ENCODE measurements at places on chromosomes 7 and 10.

- DNase-seq, result peak; percentile 46
Measured at GRCh38 chr7:100158229-100159098, at the start of gene TRAPPC14. TSS of gene TRAPPC14 (minus strand) at chr7:100158723. CDS start at chr7:100158499, 224 bp downstream.

GRCh38 chr10:16520900-16521299 lies 779 bp downstream of the C1QL3 start:
- DNase-seq, result no peak

- peak; percentile 41 for DNase-seq
Measured at GRCh38 chr10:77111611-77112550, 525.7 kb downstream of the KCNMA1 start.

DNA sequence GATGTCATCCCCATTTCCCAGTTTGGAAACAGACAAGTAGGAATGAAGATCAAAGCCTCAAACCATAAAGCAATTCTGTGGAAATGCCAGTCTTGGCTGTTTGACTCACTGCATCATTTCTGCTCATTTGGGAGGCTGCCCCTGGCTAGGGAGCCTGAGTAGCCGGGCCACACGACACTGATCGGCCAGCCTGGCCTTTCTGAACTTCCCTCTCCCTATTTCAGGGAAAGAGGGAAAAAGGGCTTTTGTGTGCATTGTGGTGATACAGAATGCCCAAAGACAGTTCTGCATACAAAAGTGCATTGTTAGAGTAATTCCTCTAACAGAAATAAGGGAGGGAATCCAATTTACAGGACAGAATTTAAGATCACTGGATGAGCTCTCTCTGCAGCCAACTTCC lies 41.7 kb upstream of the OPALIN start:
- no peak for DNase-seq

DNA sequence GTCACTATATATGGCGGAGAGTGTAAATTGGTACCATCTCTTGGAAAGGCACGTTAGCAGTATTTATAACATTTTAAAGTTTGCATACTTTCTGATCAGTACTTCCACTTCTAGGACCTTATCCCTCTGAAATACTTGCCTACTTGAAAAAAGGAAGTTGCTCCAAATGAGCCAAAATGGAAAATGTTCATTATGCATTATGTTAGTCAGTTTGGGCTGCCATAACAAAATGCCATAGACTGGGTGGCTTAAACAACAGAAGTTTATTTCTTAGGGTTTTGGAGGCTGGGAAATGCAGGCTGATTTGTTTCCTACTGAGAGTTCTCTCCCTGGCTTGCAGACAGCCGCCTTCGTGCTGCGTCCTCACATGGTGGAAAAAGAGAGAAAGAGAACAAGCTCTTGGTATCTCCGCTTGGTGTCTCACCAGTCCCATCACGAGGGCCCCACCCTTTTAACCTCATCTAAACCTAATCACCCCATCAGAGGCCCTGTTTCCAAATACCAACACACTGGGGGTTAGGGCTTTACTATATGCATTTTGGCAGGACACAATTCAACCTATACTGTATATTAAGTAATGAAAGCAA lies 6.9 kb downstream of the SNX10 start:
- no peak for DNase-seq

DNA sequence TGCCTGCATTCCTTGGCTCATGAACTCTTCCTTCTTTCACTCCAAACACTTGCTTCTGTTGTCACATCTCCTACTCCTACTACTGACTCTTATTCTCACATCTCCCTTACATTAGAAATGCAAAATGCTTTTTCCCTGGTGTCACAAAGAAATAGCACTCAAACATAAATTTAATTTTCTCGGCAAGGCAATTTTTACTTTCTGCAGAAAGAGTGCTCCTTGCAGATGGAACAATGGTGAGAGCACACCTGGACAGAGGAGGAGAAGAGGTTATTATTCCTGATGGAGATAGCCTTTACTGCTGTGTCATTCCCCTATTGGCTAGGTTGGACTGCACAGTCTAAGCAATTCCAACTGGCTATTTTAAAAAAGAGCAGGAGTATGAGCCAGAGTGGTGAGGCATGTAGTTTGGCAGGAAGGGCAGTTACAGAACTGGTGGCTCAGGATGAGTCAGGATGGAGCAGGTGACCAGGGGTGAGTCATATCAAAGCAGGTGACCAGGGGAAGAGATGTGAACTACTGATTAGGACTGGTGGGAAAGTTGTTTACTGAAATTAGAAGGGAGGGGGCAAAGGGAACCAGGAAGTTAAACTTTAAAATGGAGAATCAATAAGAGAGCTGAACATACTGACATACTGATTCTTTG lies 52.9 kb downstream of the CYP2C9 start:
- no peak for DNase-seq

GRCh38 chr10:86022906-86023305 lies 343.7 kb downstream of the GRID1 start:
- no peak for DNase-seq
